ENCODE measurements at places on chromosomes 2 and 18.

- no peaks in the 10 kb centered on the region for H3K36me3 ChIP-seq
- H3K4me1 ChIP-seq: no peaks in the 10 kb centered on the region
- peaks cover 51% of the 10 kb centered on the region for H3K27me3 ChIP-seq
- no peak overlapping the region for H3K4me3 ChIP-seq
Observed at GRCh38 chr2:1856922-1857321, 112.6 kb upstream of the PXDN start.

GRCh38 chr2:229714080-229714735 lies at the start of gene DNER:
DNER (minus strand) TSS chr2:229714555; CDS start chr2:229714423, 132 bp downstream.
- DNase-seq: no peak
- H3K4me3 ChIP-seq: peak within 1 kb of the TSS; percentile 48
- H3K4me1 ChIP-seq: peaks cover 8% of the 10 kb centered on the region

DNA sequence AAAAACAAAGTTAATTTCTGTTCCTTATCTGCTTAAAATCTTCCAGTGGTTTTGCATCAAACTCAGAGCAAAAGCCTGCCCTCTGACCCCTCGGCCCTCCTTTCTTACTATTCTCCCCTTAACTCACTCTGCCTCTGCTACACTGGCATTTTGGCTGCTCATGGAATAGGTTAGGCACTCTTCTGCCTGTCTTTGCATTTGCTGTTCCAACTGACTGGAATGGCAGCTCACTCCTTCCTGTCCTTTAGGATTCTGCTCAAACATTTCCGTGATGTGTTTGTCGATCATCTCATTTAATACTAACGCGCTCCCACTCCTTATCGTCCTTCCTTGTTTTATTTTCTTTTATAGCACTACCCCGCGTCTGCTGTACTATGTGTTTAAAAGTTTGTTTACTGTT lies 815 bp downstream of the CEBPZ start:
- H3K27me3 ChIP-seq: no peaks in the 10 kb centered on the region
- no peak for DNase-seq
- H3K4me3 ChIP-seq: no peak overlapping the region
- H3K36me3 ChIP-seq: peaks cover 18% of the 10 kb centered on the region

GRCh38 chr18:23812546-23813440 lies 123.5 kb downstream of the LAMA3 start:
- no peak for DNase-seq
- peaks cover 6% of the 10 kb centered on the region for H3K36me3 ChIP-seq
- peaks cover 19% of the 10 kb centered on the region for H3K4me1 ChIP-seq
- H3K27me3 ChIP-seq: no peaks in the 10 kb centered on the region
- no peak overlapping the region for H3K27ac ChIP-seq
- no peak overlapping the region for H3K4me3 ChIP-seq

DNA sequence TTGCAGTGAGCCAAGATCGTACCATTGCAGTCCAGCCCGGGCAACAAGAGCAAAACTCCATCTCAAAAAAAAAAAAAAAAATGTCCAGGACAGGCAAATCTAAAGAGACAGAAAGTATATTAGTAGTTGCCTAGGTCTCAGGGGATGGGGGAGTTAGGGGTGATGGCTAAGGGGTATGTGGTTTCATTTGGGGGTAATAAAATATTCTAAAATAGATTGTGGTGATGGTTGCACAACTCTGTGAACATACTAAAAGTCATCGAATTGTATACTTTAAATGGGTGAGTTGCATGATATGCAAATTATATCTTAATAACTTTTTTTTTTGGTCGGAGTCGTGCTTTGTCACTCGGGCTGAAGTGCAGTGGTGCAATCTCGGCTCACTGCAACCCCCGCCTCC lies 34.2 kb upstream of the ACTR2 start:
- H3K4me3 ChIP-seq: no peak overlapping the region
- H3K36me3 ChIP-seq: no peaks in the 10 kb centered on the region
- H3K4me1 ChIP-seq: no peaks in the 10 kb centered on the region
- no peak for DNase-seq
- no peak overlapping the region for H3K27ac ChIP-seq

GRCh38 chr2:37389395-37389794 lies 45.0 kb downstream of the QPCT start:
- no peaks in the 10 kb centered on the region for H3K27me3 ChIP-seq
- H3K4me3 ChIP-seq: no peak overlapping the region
- no peaks in the 10 kb centered on the region for H3K36me3 ChIP-seq
- H3K27ac ChIP-seq: no peak overlapping the region
- DNase-seq: no peak

GRCh38 chr18:68922392-68922791 lies 124.5 kb downstream of the CCDC102B start:
- no peaks in the 10 kb centered on the region for H3K4me1 ChIP-seq
- H3K27ac ChIP-seq: no peak overlapping the region
- no peaks in the 10 kb centered on the region for H3K27me3 ChIP-seq
- no peaks in the 10 kb centered on the region for H3K36me3 ChIP-seq
- DNase-seq: no peak
- H3K4me3 ChIP-seq: no peak overlapping the region

- H3K27me3 ChIP-seq: no peaks in the 10 kb centered on the region
- peaks cover 17% of the 10 kb centered on the region for H3K36me3 ChIP-seq
- H3K27ac ChIP-seq: no peak overlapping the region
- peak; percentile 56 for DNase-seq
- no peaks in the 10 kb centered on the region for H3K4me1 ChIP-seq
Observed at GRCh38 chr2:238256594-238257104, 16.8 kb upstream of the HES6 start.

DNA sequence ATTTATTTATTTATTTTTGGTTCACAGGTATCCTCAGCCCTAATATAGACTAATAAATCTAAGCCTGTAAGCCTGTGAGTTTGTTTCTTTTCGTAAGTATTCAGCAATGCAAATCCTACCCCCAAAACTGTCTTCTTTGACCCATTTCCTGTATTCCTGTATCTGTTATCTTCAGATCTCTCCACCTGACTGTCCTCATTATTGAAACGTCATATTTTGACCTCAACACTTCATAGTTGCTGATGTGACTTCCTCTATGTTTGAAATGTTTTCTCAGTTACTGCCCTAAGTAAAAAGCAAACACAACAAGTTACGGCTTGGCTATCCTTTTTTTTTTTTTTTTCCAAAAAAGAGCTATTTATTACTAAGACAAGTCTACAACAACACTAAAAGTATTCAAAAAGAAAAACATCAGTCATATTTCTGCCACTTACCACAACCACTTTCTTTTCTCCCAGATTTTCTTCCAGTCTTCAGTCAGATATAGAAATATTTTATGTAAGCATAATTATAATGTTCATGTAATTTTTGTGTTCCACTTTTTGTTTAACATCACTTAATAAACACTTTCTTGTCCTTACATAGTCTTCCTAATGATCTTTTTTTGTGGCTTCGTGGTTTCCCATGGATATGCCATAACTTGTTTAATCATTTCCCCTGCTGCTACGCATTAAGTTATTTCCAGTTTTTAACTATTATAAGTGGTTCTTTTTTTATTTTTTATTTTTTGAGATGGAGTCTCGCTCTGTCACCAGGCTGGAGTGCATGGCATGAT lies 45.0 kb upstream of the EML4 start:
- peaks cover 42% of the 10 kb centered on the region for H3K4me1 ChIP-seq
- H3K27me3 ChIP-seq: no peaks in the 10 kb centered on the region
- H3K36me3 ChIP-seq: peaks cover 5% of the 10 kb centered on the region
- H3K4me3 ChIP-seq: peak overlapping the region; percentile 23

GRCh38 chr18:51138936-51139335 lies 58.5 kb downstream of the MEX3C start:
- H3K4me1 ChIP-seq: peaks cover 5% of the 10 kb centered on the region
- no peaks in the 10 kb centered on the region for H3K27me3 ChIP-seq
- no peak overlapping the region for H3K4me3 ChIP-seq

- H3K27ac ChIP-seq: peak overlapping the region; percentile 95
- H3K27me3 ChIP-seq: no peaks in the 10 kb centered on the region
- H3K36me3 ChIP-seq: peaks cover 17% of the 10 kb centered on the region
- DNase-seq: no peak
Observed at GRCh38 chr2:105739426-105739825, 5.3 kb upstream of the NCK2 start.

DNA sequence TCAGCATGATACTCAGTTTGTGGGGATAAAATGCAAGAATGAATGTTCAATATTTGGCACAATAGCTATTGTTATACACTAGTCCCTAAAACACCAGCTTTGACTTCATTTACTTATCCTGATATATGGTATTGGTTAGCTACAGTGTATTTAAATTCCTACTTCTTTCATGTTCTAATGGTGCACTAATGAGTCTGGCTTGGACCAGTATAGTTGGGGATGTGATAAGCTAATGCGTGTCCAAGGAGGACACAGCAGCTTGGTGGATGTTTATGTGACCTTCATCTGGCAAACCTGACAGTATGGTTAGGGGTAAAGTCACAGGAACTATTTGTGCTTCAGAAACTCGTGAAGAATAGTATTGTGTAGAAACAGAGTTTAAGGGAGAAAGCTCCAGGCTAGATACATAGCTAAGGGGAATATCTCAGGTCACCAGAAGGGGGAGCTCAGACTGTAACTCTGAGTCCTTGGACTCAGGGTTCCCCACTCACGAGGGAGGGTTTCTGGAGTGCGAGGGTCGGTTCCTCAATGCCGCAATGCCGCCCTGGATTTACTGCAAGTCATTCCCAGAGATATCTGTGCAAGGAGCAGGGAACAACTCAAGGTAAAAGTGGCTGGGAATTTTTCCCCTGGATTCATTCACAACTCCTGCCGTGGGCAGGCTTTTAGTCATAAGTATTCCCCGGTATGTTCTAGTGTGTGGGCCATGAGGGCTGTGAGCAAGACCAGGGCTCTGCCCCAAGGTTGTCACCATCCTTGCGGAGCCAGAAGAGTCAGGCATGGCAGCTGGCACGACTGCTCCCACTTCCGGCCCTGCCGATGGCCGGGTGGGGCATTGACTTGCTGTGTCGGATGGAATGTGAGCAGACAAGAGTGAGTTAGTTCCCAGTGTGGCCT lies 14.5 kb downstream of the IL1R2 start:
- H3K27ac ChIP-seq: no peak overlapping the region
- no peak for DNase-seq
- no peaks in the 10 kb centered on the region for H3K36me3 ChIP-seq
- H3K4me1 ChIP-seq: peaks cover 11% of the 10 kb centered on the region

DNA sequence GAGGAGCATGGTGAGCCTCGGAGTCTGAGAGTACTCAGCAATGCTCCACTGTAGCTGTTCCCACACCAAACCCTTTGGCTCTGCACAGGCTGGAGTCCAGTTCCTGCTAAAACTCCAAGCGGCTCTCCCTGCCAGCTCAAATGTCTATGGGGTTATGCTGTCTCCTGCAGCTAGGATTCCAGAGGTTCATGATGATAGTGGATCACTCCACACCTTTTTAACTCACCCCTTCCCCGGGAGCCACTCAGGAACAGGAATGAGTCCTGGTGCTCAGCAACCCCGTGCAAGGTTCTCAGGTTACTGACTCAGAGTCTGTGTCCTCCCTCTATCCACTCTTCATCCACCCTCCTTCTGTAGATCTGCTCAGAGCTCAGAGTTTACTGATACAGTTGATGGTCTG lies 410.0 kb downstream of the CDH19 start:
- no peaks in the 10 kb centered on the region for H3K36me3 ChIP-seq
- DNase-seq: no peak
- H3K4me1 ChIP-seq: no peaks in the 10 kb centered on the region
- no peak overlapping the region for H3K27ac ChIP-seq
- no peak overlapping the region for H3K4me3 ChIP-seq

GRCh38 chr2:112622528-112622849 lies 23.2 kb upstream of the SLC20A1 start:
- DNase-seq: no peak
- H3K36me3 ChIP-seq: peaks cover 3% of the 10 kb centered on the region
- no peak overlapping the region for H3K27ac ChIP-seq

DNA sequence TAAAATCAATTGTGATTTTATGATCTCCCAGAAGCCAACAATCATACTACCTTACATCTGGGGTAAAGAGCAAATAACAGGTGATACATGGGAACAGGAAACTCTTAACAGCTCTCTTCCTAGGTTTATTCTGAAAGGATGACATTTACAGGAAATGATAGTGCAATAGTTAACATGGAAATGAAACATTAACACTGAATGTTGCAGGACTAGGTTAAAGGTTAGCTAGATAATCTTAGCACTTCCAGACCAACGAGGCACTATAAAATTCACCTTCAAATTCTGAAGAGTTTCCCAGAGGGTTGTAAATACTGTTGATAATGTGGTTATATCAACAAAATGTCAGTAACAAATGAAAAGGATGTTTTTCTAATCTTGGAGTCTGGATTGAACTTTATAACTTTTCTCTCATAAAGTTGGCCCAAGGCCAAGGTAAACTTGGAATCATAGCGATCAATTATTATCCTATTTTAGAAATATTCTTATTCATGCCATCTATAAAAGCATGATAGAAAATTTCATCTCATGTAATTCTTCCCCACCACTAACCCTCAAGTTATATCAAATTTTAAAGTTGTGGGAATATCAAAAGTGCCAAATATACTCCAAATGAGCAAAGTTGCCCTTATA lies 32.9 kb upstream of the GCG start:
- no peak overlapping the region for H3K4me3 ChIP-seq
- H3K27ac ChIP-seq: no peak overlapping the region
- no peaks in the 10 kb centered on the region for H3K36me3 ChIP-seq
- no peaks in the 10 kb centered on the region for H3K4me1 ChIP-seq

DNA sequence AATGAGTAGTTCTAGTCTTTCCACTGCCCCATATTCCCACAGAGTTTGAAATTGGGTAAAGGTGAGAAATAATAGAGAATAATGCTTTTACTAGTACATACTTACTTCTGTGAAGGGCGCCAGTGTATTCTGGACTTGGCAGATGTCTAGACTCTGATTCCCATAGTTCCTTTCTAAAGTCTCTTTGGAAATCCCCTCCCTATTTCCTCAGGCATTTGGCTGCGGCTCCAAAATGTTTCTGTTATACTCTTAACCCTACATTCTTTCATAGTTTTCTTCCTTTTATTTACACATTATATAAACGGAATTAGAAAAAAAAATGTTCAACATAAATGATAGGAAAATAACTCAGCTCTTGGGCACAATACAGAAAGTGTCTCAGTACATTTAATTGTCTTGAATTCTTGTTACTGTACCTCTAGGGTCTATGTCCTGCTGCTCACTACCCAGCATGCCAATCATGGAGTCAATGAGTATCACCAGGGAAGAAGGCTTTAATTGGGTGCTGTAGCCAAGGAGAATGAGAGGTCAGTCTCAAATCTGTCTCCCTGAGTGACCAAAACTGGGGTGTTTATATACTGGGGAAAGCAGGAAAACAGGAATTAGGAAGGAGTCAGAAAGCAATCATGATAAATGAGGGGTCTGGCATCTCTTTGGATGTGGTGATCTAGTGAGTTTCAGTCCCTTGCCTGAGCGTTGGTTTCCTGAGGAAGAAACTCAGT lies 147.8 kb upstream of the MMADHC start:
- no peaks in the 10 kb centered on the region for H3K27me3 ChIP-seq
- no peaks in the 10 kb centered on the region for H3K4me1 ChIP-seq
- no peak overlapping the region for H3K27ac ChIP-seq
- H3K36me3 ChIP-seq: no peaks in the 10 kb centered on the region
- H3K4me3 ChIP-seq: no peak overlapping the region

- H3K4me3 ChIP-seq: no peak overlapping the region
- no peak for DNase-seq
- no peak overlapping the region for H3K27ac ChIP-seq
Observed at GRCh38 chr2:164522561-164522981, 98.7 kb downstream of the GRB14 start.
